ENCODE measurements at places on chromosomes 2 and 18. TPM values are rescaled to one million over a fixed set of nuclear protein-coding genes. Genes with fewer than 3 reads are reported as not detected.

NTSR2 gene
- polyA plus RNA-seq, result 0.54 TPM

CUL3 gene
- 27.2 TPM for polyA plus RNA-seq

TOGARAM2 gene
- polyA plus RNA-seq, result 0.31 TPM

ZNF519 gene
- 4.6 TPM for polyA plus RNA-seq

HSBP1L1 gene
- 27.4 TPM for polyA plus RNA-seq

CHRNA1 gene
- polyA plus RNA-seq, result 0.06 TPM
